MM.1S (cell line): ENCODE measurements at places on chromosomes 6 and 20.

- no peaks in the 10 kb centered on the region for H3K27me3 ChIP-seq
- DNase-seq = no peak
- no peak overlapping the region for H3K4me3 ChIP-seq
- no peak overlapping the region for H3K27ac ChIP-seq
- H3K4me1 ChIP-seq = no peaks in the 10 kb centered on the region
Measured at GRCh38 chr6:5471637-5472398, 210.5 kb downstream of the FARS2 start.

- no peak overlapping the region for H3K4me3 ChIP-seq
- 0 out of 2 replicates have a peak, but pooled peaks cover 7% of the 10 kb centered on the region for H3K36me3 ChIP-seq
- H3K4me1 ChIP-seq = peaks cover 11% of the 10 kb centered on the region
- no peaks in the 10 kb centered on the region for H3K27me3 ChIP-seq
Measured at GRCh38 chr20:34029415-34029814, 35.7 kb downstream of the RALY start.

GRCh38 chr20:59371431-59371830 is 71.0 kb downstream of the EDN3 start:
- H3K4me3 ChIP-seq = no peak overlapping the region
- H3K27ac ChIP-seq = no peak overlapping the region
- H3K27me3 ChIP-seq = peaks cover 86% of the 10 kb centered on the region
- H3K36me3 ChIP-seq = no peaks in the 10 kb centered on the region
- DNase-seq = no peak
- H3K4me1 ChIP-seq = no peaks in the 10 kb centered on the region

DNA sequence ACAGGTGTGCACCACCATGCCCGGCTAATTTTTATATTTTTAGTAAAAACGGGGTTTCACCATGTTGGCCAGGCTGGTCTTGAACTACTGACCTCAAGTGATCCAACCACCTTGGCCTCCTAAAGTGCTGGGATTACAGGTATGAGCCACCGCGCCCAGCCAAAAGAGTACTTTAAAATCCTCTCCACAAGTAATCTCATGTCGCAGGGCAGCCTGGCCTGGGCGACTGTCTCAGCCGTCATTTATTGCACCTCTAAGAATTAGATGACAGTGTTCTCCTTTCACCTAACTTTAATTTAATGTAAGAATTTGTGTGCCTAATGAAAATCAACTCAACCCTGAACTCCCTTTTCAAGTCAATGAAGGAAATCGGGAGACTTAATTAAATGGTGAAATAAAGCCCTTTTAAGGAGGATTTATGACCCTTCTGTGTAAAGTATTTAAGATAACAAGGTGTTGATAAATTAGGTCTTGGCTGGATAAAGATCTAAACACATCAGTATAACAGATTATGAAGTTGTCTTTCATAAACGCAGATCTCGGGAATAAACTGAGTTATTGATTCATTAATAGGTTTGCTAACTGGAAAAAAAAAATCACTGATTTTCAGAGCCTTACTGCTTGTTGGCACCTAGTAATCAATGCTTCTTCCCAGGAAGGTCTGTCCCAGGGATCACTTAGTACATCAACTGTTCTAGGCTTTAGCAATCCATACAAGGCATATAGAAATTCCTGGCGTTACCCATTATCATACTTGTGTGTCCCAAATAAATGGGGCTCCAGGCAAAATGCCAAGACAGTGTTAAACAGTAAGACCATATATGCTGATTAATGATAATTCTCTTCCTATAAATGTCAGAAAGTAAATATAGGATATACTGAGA is 209.3 kb downstream of the GMDS start:
- no peak for DNase-seq
- H3K4me3 ChIP-seq = no peak overlapping the region
- H3K27ac ChIP-seq = no peak overlapping the region
- no peaks in the 10 kb centered on the region for H3K27me3 ChIP-seq

DNA sequence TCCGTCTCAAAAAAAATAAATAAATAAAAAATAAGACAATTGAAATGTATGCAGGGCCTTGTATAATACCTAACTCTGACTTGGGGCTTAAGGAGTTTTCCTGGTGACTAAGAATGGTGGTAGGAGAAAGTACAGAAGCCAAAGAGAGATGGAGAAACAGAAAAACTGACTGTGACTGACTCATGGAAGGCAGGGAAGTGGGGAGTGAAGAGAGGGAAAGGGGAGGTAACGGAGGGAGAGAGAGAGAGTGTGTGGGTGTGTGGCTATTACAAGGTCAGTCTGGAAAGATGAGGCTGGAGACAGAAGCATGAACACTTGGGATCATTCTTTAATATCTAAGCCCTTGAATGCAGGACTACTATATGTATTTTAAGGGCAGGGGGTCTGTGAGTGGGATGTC is 38.5 kb downstream of the SNRNP48 start:
- H3K27ac ChIP-seq = no peak overlapping the region
- H3K27me3 ChIP-seq = 0 out of 2 replicates have a peak, but pooled peaks cover 4% of the 10 kb centered on the region
- H3K4me1 ChIP-seq = no peaks in the 10 kb centered on the region

- H3K4me1 ChIP-seq = no peaks in the 10 kb centered on the region
- H3K27me3 ChIP-seq = no peaks in the 10 kb centered on the region
- no peak overlapping the region for H3K4me3 ChIP-seq
- no peaks in the 10 kb centered on the region for H3K36me3 ChIP-seq
Measured at GRCh38 chr20:6999381-6999780, 231.9 kb downstream of the BMP2 start.

GRCh38 chr6:142276256-142276655 is 25.6 kb upstream of the ADGRG6 start:
- DNase-seq = no peak
- no peak overlapping the region for H3K4me3 ChIP-seq
- no peaks in the 10 kb centered on the region for H3K27me3 ChIP-seq

DNA sequence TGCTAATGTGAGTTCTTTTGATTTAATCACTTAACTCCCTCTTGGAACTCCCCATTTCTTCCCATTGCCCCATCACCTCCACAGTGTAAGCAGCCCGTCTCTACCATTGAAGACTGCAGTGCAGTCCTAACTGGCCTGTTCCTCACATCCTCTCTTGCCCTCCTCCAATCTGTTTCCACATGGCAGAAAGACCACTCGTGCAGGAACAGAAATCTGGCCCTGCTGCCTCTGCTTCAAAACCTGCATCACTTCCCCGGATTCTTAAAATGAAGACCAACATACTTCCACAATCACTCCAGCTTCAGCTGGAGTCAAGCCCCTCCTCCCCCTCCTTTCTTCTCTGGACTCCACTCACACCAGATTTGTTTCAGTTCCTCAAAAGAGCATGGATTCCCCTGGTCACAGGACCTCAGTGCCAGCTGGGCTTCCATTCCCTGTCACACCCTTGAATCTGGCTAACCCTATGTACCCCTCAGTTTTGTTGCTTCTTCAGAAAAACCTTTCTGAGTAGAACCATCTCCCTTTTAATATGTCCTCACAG is 802.3 kb downstream of the MAFB start:
- no peak for DNase-seq
- H3K27ac ChIP-seq = no peak overlapping the region
- H3K27me3 ChIP-seq = no peaks in the 10 kb centered on the region
- H3K36me3 ChIP-seq = no peaks in the 10 kb centered on the region
- no peak overlapping the region for H3K4me3 ChIP-seq

DNA sequence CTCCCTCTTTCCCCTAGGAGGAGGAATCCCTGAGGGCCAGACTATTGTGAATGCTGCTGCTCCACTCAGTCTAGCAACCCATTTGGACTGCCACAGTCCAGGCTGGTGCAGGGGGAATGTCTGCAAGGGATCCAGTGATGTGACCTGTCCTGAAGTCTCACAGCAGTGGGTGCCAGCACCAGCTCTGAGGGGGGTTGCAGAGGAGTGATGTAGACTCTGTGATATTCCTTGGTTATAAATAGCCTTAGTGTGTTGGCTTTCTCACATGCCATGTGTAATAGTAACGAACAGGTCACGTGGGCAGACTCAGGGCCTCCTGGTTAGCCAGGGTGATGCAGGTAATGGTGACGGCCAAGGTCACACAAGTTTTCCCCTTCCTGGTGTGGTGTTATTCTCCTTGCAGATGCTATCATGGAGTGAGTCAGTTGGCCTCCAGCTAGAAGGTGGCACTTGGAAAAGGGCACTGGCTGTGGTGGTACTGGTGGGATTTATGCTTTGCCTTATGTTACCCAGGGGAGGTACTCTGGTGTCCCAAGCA is 404.4 kb downstream of the UTRN start:
- no peaks in the 10 kb centered on the region for H3K4me1 ChIP-seq
- no peak overlapping the region for H3K4me3 ChIP-seq
- H3K27me3 ChIP-seq = no peaks in the 10 kb centered on the region
- no peaks in the 10 kb centered on the region for H3K36me3 ChIP-seq

DNA sequence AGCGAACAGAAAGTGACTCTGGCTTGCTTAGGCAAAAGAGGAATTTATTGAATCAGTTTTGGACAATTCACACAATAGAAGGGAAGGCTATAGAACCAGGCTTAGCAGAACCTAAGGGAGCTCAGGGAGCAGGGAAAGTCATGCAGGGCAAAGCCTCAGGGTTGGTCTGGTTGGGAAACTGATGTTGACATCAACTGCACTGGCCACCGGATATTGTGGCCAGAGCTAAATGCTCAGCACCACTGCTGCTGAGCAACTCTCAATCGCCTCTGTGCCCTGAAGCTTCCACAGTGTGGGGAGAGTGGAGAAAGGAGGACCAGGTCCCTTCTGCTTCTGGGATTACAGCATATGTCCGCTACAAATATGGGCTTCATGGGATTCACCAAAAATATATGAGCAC is 93.3 kb upstream of the GCM1 start:
- peaks cover 14% of the 10 kb centered on the region for H3K4me1 ChIP-seq
- no peak overlapping the region for H3K4me3 ChIP-seq
- DNase-seq = no peak
- no peaks in the 10 kb centered on the region for H3K27me3 ChIP-seq
- no peak overlapping the region for H3K27ac ChIP-seq

- no peak overlapping the region for H3K4me3 ChIP-seq
- no peaks in the 10 kb centered on the region for H3K36me3 ChIP-seq
- DNase-seq = no peak
- no peaks in the 10 kb centered on the region for H3K27me3 ChIP-seq
- H3K27ac ChIP-seq = no peak overlapping the region
Measured at GRCh38 chr6:18561037-18561750, 174.0 kb downstream of the RNF144B start.

DNA sequence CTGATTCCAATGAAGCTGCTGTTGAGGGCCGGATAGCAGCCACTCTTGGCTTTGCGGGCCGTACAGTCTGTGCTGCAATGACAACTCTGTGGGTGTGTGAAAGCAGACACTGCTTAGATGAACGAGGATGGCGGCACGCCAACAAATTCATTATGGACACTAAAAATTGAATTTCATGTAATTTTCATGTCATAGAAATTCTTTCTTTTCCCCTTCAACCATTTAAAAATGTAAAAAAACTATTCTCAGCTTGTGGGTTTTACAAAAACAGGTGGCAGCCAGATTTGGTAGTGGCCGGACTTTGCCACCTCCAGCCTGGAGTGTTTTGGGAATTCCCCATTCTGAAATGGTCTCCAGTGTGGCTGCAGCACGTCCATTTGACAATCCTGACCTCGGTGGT is 26.0 kb downstream of the MAS1 start:
- no peak for DNase-seq
- H3K4me1 ChIP-seq = no peaks in the 10 kb centered on the region
- no peak overlapping the region for H3K4me3 ChIP-seq
- no peak overlapping the region for H3K27ac ChIP-seq

DNA sequence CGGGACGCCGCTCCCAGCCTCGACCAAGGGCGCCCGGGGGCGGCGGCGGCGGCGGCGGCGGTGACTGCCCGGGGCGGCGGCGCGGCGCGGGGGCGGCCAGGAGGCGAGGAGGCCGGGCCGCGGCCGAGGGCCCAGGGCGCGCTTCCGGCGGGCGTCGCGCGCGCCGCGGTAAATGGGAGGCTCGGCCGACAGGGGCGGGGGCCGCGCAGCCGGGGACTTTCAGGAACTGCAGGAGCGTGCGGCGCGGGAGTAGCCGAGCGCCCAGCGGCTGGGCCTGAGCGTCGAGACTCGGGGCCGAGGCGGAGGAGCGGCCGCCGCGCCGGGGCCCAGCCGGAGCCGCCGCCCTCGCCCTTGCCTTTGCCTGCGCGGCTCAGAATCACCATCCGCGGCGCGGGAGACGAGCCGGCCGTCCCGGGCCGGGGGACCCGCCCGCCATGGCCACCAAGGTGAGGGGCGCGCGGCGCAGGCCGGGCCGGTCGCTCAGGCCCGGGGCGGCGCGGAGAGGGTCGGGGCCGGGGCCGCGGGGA is at the start of gene SNX9:
SNX9 (plus strand) TSS at position 246 of the 527 bp plus-strand sequence; CDS start at position 435, 189 bp downstream.
- no peaks in the 10 kb centered on the region for H3K36me3 ChIP-seq
- no peaks in the 10 kb centered on the region for H3K4me1 ChIP-seq
- H3K27ac ChIP-seq = no peak within 1 kb of the TSS

DNA sequence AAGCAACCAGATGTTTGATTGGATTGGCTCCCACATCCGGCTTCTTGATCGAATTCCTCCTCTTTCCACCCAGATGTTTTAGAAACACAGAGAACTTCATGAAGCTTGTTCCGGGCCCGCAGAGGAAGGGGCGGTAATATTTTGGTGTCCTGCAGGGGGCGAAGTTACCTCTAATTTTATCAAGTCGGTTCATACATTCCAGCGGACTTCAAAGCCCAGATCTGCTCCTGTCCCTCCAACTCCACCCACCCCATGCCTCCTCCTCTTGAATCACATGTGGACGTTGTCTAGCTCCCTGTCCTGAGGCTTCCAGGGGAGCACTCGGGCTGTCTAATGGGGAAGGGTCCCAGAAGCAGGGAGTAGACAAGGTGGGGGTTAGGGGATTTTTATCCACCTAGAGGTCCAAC is 2.9 kb upstream of the BMP6 start:
- H3K27ac ChIP-seq = no peak overlapping the region
- no peaks in the 10 kb centered on the region for H3K36me3 ChIP-seq
- peaks cover 17% of the 10 kb centered on the region for H3K4me1 ChIP-seq

DNA sequence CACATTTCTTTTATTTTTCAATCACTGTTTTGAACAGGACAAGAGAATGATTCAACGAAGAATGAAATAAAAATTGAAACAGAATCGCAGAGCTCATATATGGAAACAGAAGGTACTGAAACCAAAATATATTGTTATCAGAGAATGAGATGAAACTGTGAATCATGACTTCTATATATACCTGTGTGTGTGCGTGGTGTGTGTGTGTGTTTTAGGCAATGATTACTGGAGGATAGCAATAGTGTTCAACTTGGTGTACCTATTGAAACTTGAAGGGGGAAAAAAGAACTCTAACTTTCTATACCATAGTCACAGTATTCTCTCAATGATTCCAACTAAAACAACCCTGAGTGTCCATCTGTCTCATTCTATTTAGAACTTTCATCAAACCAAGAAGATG is 586.6 kb downstream of the KIF16B start:
- DNase-seq = peak; percentile 81
- no peaks in the 10 kb centered on the region for H3K27me3 ChIP-seq
- peaks cover 7% of the 10 kb centered on the region for H3K4me1 ChIP-seq
- peak overlapping the region; percentile 64 for H3K4me3 ChIP-seq
